Inflammatory macrophage treated with lipopolysaccharide for 1 hour (primary cell): ENCODE measurements at places on chromosomes 7 and 10.

GRCh38 chr10:89469517-89469916 is 55.1 kb downstream of the IFIT5 start:
- DNase-seq = no peak

DNA sequence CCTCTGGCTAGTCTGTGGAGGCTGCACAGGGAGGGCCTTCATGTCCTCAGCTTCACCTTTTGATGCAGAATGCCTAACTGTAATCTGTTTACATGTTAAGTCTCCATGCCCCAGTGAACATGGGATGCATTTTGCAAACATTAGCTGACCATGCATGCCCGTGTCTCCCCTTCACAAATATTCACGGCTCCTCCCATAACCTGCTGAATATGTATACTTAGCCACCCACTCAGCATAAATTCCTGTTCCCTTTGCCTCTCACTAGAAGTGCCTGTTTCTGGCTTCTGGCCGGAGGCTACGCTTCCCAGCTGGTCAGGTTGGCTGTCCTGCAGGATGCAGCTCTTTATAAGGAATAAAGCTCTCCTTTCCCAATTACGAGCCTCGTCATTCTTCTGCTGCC is 552.7 kb downstream of the DNAJB6 start:
- no peak for DNase-seq

GRCh38 chr7:45645141-45645969 is 71.2 kb downstream of the ADCY1 start:
- no peak for DNase-seq

- DNase-seq = peak; percentile 63
These were observed 121.4 kb downstream of the TRIL start for GRCh38 chr7:28836716-28837115.

DNA sequence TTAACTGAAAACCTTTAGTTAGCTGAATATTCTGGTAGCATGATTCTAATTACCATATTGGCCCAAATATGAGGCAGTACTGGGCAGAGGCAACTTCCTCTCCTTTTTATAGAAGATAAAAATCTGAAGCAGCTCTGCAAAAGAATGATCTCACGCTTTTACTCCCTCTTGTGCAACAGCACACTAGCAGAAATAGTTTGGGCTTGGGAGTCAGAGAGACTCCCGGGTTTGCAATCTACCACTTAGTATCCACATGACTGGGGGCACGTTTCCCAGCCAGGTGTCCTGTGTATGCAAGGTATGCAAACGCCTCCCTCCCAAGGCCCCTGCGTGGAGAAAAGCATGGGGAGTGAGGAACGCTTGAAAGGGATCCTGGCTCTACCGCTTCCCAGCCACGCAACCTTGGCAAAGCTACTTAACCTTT is 47.2 kb upstream of the RHEB start:
- DNase-seq = peak; percentile 61

- DNase-seq = no peak
These were observed 2.0 kb downstream of the SOSTDC1 start for GRCh38 chr7:16463520-16463919.

GRCh38 chr7:108528183-108528712 is 2.3 kb upstream of the PNPLA8 start:
- DNase-seq = no peak

GRCh38 chr10:14740684-14741247 is 33.9 kb downstream of the FAM107B start:
- DNase-seq = peak; percentile 55

DNA sequence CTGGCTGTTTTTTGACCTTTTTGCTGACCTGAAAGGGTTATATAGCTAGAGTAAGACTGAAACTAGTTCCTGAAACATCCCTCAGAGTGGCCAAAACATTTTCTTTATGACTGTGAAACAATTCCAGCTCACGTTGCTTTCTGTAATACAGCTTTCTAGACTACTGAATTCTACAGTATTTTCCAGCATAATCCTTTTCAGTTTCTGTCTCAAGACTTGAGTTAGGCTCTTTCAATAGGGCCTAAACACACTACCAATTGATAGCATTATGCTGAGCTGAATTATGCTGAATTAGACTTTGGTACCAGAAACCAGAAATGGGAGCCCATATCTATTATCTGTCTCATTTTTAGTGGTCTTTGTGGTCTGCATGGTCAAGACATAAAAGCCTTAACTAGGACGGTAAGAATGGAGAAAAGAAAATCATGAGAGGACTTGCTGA is 72.6 kb downstream of the EPDR1 start:
- no peak for DNase-seq

GRCh38 chr10:12121673-12122072 is 7.8 kb upstream of the SEC61A2 start:
- no peak for DNase-seq

GRCh38 chr10:103985726-103986125 is 18.8 kb downstream of the SLK start:
- no peak for DNase-seq

- no peak for DNase-seq
These were observed 764.9 kb downstream of the GRM8 start for GRCh38 chr7:126487728-126488442.

GRCh38 chr10:49540056-49540797 is 1.3 kb upstream of the ERCC6 start:
- DNase-seq = peak; percentile 27

DNA sequence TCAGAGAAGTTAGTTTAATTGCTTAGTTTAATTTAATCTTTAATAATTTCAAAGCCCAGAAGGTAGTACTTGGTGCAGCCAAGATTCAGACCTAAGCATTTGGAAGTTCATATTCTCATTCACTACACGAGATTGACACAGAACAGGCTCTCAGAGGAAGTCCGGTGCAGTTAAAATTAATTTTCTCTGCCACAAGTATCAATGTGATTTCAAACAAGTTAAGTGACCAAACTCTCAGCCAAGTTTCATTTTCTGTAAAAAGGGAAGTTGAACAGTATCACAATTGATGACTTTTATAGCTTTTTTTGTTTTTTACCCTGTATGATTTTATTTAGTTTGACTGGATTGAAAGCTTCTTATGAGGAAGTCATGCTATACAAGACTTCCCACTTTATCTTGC is 1494.9 kb upstream of the LRRTM3 start:
- no peak for DNase-seq

- no peak for DNase-seq
These were observed 98.5 kb upstream of the KDM7A start for GRCh38 chr7:140275069-140275965.

DNA sequence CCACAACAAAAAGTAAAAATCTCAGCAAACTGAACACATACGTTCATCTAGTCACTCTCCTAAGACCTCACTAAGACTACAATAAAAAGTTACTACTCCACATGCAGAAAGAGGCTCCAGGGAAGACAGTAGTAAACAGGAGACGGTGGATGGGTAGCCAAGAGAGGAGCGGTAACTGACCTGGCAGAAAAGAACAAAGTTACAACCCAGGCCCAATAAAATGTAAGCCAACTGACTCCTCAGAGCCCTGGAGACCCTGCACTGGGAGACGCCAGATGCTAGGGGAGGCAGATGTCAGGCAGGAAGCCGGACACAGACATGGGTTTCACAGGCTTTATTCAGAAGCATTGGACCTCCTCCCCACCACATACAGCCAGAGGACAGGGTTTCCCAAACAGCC is 181.1 kb upstream of the NFE2L3 start:
- DNase-seq = no peak

GRCh38 chr10:86613905-86614304 is 40.4 kb upstream of the OPN4 start:
- no peak for DNase-seq

- DNase-seq = no peak
These were observed 132.2 kb downstream of the ZNF37A start for GRCh38 chr10:38226385-38226784.

- DNase-seq = no peak
These were observed 1013.9 kb downstream of the NRG3 start for GRCh38 chr10:82888809-82889455.

DNA sequence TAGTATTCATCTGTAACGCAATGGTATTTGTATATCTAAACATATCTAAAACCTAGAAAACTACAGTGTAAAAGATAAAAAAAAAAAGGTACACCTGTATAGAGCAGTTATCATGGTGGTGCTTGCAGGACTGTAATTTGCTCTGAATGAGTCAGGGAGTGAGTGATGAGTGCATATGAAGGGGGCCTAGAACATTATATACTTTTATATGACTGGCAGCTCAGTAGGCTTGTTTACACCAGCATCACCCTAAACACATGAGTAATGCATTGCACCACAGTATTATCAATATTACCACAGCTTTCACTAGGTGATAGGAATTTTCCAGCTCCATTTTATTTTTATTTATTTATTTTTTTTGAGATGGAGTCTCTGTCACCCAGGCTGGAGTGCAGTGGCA is 40.8 kb downstream of the TRIM24 start:
- no peak for DNase-seq

- no peak for DNase-seq
These were observed 2.0 kb downstream of the CYP26C1 start for GRCh38 chr10:93062514-93063143.

- no peak for DNase-seq
These were observed 221.5 kb upstream of the CELF2 start for GRCh38 chr10:10796061-10796773.

DNA sequence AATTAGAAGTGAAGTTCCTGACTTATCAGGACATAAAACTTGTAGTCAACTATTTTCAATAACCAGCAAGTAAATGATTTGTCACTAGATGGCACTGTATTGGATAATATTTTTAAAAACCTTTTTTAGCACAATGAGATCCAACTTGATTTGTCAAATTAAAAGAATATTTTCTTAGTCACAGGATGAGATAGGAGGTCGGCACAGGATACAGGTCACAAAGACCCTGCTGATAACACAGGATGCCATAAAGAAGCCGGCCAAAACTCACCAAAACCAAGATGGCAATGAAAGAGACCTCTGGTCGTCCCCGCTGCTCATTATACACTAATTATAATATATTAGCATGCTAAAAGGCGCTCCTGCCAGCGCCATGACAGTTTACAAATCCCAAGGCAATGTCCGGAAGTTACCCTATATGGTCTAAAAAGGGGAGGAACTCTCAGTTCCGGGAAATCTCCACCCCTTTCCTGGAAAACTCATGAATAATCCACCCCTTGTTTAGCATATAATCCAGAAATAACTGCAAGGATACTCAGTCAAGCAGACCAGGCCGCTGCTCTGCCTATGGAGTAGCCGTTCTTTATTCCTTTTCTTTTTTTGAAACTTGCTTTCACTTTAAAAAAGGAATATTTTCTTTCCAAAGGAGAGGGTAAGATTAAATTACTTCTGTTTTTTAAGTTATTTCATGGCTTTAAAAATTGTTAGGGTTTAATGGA is 255.7 kb upstream of the MKLN1 start:
- peak; percentile 26 for DNase-seq

GRCh38 chr7:55381696-55382095 is 16.6 kb downstream of the LANCL2 start:
- DNase-seq = no peak

- no peak for DNase-seq
These were observed 182.4 kb downstream of the PLXNA4 start for GRCh38 chr7:132393789-132394261.

GRCh38 chr7:66921918-66922486 is 977 bp downstream of the TMEM248 start:
- peak; percentile 11 for DNase-seq

- no peak for DNase-seq
These were observed 11.3 kb upstream of the SMURF1 start for GRCh38 chr7:99155211-99155610.

GRCh38 chr7:152465119-152465387 is 29.2 kb upstream of the KMT2C start:
- no peak for DNase-seq

DNA sequence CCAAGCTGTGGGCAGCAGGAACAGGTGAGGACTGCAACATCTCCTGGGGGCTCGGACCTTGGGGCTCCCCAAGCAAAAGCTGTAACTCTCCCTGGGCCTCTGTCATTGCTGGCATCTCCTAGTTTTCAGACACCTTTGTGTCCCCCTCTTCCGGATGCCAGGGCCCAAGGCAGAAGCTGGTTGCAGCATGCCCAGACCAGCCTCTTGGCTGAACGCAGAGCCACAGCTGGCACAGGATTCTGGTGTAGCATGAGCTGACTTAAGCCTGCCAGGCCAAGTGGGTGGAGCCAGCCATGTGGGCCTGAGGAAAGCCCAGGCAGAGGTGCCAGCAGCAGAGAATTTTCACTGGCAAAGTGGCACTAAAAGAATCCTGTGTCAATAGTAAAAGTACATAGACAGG is 43.5 kb downstream of the ZWINT start:
- no peak for DNase-seq

DNA sequence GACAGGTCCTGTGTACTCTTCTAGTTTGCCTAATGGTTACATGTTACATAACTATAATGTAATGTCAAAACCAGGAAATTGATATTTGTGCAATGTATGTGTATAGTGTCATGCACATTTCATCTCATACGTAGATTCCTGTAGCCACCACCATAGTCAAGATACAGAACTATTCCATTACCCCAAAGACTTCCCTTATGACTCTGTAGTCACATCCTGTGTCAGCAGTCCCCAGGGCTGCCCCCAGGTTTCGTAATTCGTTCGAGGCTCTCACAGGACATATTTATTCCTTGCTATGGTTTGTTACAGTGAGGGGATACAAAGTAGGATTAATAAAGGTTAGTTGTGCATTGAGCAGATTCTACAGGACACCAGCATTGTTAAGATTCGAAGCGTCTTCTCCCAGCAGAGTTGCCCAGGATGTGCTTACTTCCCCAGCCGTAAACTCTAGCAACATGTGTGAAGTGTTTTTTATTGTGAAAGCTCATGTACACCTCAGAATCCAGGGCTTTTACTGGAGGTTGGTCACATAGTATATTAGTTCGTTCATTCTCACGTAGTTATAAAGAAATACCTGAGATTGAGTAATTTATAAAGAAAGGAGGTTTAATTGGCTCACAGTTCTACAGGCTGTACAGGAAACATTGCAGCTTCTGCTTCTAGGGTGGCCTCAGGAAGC is 18.6 kb downstream of the RABGEF1 start:
- DNase-seq = peak; percentile 93

DNA sequence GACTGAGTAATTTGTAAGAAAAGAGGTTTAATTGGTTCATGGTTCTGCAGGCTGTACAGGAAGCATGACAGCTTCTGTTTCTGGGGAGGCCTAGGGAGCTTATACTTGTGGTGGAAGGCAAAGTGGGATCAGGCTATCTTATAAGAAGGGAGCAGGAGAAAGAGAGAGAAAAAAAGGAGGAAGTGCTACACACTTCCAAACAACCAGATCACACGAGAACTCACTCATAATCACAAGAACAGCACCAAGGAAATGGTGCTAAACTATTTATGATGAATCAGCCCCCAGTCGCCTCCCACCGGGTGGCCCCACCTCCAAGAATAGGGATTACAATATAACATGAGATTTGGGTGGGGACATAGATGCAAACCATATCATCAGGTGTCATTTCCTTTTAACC is 89.1 kb upstream of the KCNMA1 start:
- no peak for DNase-seq

DNA sequence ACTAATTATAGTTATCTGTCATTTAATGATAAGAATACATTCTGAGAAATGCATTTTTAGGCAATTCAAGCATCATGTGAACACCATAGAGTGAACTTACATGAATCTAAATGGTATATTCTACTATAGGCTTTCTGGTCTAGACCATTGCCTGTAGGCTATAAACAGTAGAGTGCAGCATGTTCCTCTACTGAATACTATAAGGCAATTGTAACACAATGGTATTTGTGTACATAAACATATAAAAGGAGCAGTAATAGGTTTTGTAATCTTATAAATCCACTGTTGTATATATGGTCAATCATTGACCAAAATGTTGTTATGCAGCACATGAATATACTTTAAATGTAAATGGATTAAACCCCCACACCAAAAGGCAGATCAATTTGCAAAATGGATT is 71.6 kb downstream of the AKR1C4 start:
- no peak for DNase-seq
